ENCODE measurements at places on chromosomes 12 and 14. TPM values are rescaled to one million over a fixed set of nuclear protein-coding genes. Genes with fewer than 3 reads are reported as not detected.

Gene PACS2
- 23.1 TPM for total RNA-seq

Gene PZP
- not detected for total RNA-seq

Gene SELPLG
- total RNA-seq: 2.5 TPM

DNA sequence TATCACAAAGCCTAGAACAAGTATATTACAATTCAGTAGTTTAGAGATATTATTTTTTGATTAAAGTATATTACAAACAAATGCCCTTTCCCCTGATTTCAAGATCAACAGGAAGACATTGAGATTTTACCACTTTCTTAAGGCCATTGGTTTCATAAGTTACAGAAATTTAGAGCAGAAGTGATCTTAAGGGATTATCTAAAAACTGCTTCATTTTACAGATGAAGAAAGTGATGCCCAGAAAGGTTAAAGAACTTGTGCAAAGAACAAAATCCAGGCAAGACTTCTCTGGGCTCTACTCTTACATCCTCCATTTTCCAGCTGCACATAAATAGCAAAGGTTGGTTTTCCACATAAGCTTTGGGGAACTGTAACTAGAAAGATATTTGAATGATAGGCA, 87.5 kb downstream of the DUSP6 start:
- DNase-seq: no peak

DNA sequence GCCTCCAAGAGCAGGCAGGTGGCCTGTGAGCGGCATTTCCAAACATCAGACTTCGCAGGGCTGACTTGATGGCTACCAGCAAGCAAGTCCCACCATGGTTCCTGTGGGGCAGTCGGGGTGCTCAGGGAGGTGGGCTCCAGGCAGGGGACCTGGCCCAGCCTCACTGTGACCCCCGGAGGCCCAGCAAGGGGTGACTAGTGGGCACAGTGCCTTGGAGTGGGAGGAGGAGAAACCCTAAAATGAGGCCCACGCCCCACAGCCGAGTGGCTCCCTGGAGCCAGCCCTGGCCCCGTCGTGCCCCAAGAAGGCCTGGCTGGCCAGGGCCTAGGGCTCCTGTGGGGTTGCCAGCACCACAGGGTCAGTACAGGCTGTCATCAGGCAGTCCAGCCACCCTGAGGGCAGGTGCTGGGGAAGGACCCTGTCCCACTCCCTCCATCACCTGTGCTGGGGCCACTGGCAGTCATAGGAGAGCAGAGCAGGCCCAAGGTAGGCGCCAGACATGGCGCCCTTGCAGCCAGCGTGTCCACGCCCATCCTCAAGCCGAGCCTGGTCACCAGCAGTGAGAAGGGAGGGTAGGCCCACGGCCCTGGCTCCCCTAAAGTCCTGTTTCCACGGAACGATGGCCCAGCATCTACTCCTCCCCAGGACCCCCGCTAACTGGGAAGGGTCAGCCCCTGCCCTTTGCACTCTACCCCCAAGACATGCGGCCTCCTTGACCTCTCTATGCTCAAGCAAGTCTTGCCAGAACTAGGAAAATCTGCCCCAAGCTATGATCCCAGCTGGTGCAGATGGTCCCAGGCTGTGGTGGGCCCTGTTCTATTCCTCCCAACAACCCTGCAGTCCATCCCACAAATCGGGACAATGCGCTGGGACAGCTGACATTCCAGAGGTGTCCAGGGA, 144.2 kb upstream of the C14orf180 start:
- DNase-seq: no peak

- DNase-seq: no peak
Measured at GRCh38 chr12:39355841-39356240, 87.1 kb downstream of the KIF21A start.

GRCh38 chr14:21203470-21204166, 47.8 kb upstream of the OR5AU1 start:
- DNase-seq: no peak

Gene TAMALIN
- total RNA-seq: 2.0 TPM

DNA sequence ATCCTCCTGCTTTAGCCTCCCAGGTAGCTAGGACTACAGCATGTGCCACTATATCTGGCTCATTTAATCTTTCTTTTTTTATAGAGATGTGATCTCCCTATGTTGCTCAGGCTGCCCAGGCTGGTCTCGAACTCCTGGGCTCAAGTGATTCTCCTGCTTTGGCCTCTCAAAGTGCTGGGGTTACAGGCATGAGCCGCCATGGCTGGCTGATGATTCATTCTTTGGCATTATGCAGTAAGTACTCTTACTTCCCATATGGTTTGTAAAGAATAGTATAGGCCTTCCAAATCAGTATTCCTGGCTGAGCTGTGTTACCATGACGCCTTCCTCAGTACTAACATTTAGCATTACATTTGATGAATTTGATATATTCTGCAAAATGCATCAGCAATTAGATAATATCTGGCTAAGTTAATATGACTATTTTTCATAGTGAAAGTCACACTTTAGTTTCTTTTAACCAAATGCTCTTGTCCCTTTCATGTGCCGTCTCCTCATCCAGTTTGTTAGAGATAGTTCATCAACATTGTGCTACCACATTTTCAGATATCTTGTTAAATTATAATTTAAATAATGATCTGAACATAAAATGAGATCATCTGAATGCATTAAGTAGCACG, 3.2 kb upstream of the MIA2 start:
- no peak for DNase-seq

DNA sequence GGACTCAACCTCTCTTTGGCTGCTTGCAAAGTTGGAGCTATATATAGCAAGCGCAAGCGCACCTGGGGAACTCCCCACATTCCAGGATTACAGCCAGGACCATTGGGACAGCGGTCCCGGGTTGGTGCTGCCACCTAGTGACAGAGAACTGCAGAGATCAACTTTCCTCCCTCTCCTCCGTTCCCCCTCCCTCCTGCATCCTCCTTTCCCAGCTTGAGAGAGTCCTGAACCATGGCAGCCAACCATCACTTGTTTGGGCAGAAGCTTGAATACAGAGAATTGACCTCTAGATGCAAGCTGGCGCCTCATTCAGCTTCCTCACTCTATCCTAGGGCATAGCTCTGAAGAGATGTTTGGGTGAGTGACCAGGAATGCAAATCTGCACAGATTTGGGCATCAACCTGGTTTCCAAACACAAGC, 17.4 kb upstream of the FLVCR2 start:
- peak; percentile 48 for DNase-seq

DNA sequence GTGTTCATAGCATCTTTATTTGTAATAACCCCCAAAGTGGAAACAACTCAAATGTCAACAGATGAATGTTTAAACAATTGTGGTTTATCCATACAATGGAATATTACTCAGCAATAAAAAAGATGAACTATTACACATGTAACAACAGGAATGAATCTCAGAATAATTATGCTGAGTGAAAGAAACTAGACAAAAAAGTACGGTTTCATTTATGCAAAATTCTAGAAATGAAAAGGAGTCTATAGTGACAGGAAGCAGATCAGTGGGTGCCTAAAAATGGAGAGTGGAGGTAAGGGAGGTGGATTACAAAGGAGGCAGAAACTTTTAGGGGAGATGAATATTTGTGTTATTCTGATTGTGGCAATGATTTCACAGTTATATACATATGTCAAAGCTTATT, 4.8 kb downstream of the PRKCH start:
- DNase-seq: no peak

GRCh38 chr12:86122846-86123468, 133.2 kb downstream of the MGAT4C start:
- no peak for DNase-seq

Gene ERC1
- 14.6 TPM for total RNA-seq

- DNase-seq: no peak
Measured at GRCh38 chr12:42444192-42444943, 118.4 kb downstream of the PPHLN1 start.

GRCh38 chr12:19397534-19397933, 41.8 kb upstream of the AEBP2 start:
- DNase-seq: peak; percentile 15

- DNase-seq: no peak
Measured at GRCh38 chr12:48767047-48767446, 21.8 kb downstream of the ADCY6 start.

GRCh38 chr14:36320897-36321381, 502 bp upstream of the MBIP start:
- DNase-seq: no peak

- no peak for DNase-seq
Measured at GRCh38 chr14:63759456-63759855, 31.6 kb upstream of the SGPP1 start.

Gene OASL
- total RNA-seq: 51.1 TPM

GRCh38 chr14:71430678-71431376, 501.4 kb upstream of the RGS6 start:
- DNase-seq: no peak

Gene KITLG
- 23.4 TPM for total RNA-seq

- no peak for DNase-seq
Measured at GRCh38 chr12:6202304-6202703, 2.1 kb downstream of the CD9 start.

- DNase-seq: no peak
Measured at GRCh38 chr12:97016163-97016562, 109.1 kb downstream of the NEDD1 start.

- DNase-seq: no peak
Measured at GRCh38 chr12:116159175-116159574, 118.3 kb downstream of the MED13L start.

DNA sequence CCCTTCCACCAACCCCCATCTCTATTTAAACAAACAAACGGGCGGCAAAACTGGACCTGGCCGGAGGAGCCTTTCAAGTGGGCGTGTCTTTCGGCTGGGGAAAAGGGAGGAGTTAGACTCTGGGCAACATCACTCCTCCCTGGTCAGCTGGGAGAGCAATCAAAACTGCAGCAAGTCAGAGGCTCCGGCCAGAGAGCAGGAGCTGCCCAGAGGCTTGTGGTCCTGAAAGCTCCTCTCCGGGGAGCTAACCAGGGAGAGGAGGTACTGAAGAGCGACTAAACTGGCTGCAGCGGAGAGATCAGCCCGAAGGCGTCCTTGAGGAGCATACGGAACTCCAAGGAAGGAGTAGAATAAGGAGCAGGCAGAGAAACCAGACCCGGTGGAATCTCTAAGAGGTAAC, at the start of gene NEUROD4:
Gene NEUROD4, plus strand, starts transcription at position 191 of the 400 bp plus-strand sequence. CDS start 6,466 bp downstream, outside the sequence.
- DNase-seq: peak; percentile 57

GRCh38 chr14:101853455-101854018, 92.0 kb downstream of the PPP2R5C start:
- no peak for DNase-seq

- no peak for DNase-seq
Measured at GRCh38 chr12:41846718-41847117, 298.0 kb downstream of the GXYLT1 start.

GRCh38 chr14:99350751-99351150, 78.8 kb upstream of the BCL11B start:
- no peak for DNase-seq

DNA sequence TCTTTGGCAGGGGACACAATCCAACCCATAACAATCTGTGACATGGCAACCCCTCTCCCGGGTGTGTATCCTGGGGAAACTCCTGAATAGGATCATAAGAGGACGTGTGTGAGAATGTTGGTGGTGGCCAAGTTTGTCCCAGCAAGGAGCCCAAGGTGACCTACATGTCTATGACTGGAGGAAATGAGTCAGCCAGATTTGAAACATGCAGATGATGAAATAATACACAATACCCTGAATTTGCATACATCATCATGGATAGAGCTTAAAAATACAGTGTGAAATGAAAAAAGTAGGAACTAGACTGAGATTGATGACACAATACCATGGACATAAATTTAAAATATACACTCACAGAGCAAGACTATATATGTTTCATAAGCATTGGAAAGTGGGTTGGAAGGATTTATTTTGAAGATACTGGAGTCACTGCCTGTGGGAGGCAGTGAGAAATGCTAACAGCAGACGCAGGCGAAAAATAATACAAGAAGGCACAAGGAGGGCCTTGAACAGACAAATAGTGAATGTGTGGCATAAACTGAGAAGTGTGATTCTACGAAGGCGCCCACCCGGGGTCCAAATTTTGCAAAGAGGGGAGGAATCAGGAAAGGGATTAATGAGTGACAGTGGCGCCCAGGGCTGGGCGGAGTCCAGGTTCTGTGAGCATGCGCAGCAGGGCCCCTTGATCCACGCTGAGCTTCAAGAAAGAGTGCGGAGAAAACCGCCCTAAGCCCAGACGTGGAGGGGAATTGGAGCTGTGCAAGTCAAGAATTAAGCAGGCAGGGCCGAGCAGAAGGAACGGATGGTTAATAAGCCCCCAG, 7.0 kb upstream of the MAP1LC3B2 start:
- no peak for DNase-seq

Gene PPP2R5E
- total RNA-seq: 13.2 TPM

Gene PPM1H
- total RNA-seq: 4.0 TPM

DNA sequence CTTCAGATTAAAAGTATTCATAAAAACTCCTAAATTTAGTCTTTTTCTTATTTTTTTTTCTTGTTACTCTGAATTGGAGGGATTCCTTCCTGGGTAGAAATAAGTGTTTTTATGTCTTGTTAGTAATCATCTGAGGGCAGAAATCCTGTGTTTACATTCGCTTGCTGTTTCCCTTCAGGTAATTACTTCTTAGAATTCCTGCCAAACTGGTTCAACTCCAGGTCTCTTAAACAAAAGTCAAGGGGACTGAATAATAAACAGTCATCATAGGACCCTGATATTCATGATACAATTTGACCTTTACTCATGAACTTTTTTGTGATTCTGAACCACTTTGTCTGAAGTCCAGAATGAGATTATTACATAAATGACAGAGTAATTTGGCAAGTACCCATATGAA, 843.9 kb downstream of the FLRT2 start:
- DNase-seq: no peak

Gene DHRS2
- total RNA-seq: 1.6 TPM

GRCh38 chr12:119803381-119803791, 73.7 kb downstream of the CIT start:
- DNase-seq: no peak

GRCh38 chr14:43853541-43853940, 653.5 kb downstream of the FSCB start:
- no peak for DNase-seq

- peak; percentile 64 for DNase-seq
Measured at GRCh38 chr12:2170376-2170775, 117.6 kb downstream of the CACNA1C start.

GRCh38 chr14:84670796-84671195, 859.1 kb upstream of the FLRT2 start:
- no peak for DNase-seq

- DNase-seq: no peak
Measured at GRCh38 chr12:102169922-102170621, 27.6 kb downstream of the PMCH start.
